A172 (cell line): ENCODE measurements at places on chromosomes 2 and 18. TPM values are rescaled to one million over a fixed set of nuclear protein-coding genes. Genes with fewer than 3 reads are reported as not detected.

- DNase-seq: no peak
Observed at GRCh38 chr18:36833120-36833519, 4.2 kb downstream of the KIAA1328 start.

DGKD gene
- 14.8 and 16.4 TPM in 2 replicates for total RNA-seq

GRCh38 chr18:79753391-79753851 lies 44.3 kb upstream of the KCNG2 start:
- no peak for DNase-seq

SERPINB12 gene
- total RNA-seq: not detected in 2 replicates
